ENCODE measurements at places on chromosomes 4 and X. TPM values are rescaled to one million over a fixed set of nuclear protein-coding genes. Genes with fewer than 3 reads are reported as not detected.

DNA sequence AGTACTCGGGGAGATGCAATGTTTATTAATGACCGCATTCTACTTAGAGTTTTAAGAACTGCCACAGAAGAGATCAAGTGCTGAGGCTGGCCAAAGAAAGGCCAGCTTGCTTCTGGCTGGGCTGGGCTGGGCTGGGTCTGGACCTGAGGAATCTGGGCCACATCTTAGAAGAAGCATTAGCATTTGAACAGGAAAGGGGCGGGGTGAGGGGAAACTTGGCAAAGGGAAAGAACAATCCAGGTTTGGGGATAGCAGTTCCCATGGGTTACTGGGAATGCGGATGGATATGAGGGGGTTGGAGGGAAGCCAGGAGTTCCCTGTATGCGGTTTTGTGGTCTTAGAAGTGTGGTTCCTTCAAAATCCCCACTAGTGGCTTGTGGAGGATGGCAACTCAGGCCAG is 83.3 kb downstream of the CLDN34 start:
- DNase-seq, result peak; percentile 34

DNA sequence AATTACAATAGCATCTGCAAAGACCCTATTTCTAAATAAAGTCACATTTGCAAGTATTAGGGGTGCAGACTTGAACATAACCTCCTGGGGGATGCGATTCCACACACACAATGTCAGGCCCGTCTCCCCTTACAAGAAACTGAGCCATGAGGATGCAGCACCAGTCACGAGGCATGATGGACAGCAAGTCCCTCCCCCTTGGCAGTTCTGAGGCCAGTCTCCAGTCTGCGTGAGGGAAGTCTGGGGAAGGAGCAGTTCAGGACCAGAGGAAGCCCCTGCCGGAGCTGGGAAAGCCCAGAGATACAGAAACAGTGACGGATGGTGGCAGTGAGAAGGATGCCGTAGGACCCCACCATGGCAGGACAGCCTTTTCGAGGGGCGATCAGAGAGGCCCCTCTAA is 9.4 kb downstream of the FAM53A start:
- no peak for DNase-seq

- DNase-seq, result no peak
Measured at GRCh38 chr4:53060278-53060677, 198.2 kb downstream of the RASL11B start.

The ABLIM2 gene
- 2.6 TPM for total RNA-seq

The MRFAP1L1 gene
- total RNA-seq, result 35.2 TPM

- DNase-seq, result no peak
Measured at GRCh38 chrX:63471004-63471403, 119.9 kb upstream of the SPIN4 start.

DNA sequence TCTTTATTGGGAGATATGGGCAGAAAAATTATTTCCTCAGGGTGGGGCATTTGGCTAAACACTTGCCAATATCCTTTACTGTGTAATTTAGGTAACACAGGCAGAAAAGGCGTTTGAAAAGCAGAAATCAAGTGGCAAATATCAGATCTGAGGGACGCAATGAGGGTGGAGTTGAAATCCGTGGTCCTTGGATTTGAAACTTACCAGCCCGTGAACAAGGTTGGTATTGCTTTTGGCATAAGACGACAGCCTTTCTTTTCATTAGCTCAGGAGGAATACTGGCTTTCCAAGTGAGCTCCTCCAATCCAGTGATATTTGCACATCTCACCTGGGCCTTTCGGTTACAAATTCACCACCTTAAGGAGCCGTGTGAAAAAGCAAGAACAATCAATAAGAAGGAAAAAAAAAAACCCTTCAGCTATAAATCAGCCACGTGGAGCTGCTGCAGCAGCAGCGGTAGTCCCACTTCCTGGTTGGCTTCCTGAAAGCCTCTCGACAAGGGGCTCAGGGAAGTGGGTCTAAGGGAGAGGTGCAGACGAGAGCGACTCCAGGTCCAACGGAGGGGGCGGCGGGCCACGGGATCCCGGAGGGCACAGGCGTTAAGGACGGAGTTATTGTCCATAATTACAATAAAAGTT is 734 bp upstream of the GALNT7 start:
- DNase-seq, result peak; percentile 52
